ENCODE measurements at places on chromosomes 12 and 14. TPM values are rescaled to one million over a fixed set of nuclear protein-coding genes. Genes with fewer than 3 reads are reported as not detected.

Gene AP4S1
- 27.3 TPM for total RNA-seq

Gene CCDC196
- not detected for total RNA-seq

Gene ANKRD52
- total RNA-seq, result 20.9 TPM

Gene ESPL1
- total RNA-seq, result 3.0 TPM

Gene DPF3
- total RNA-seq, result 9.6 TPM

DNA sequence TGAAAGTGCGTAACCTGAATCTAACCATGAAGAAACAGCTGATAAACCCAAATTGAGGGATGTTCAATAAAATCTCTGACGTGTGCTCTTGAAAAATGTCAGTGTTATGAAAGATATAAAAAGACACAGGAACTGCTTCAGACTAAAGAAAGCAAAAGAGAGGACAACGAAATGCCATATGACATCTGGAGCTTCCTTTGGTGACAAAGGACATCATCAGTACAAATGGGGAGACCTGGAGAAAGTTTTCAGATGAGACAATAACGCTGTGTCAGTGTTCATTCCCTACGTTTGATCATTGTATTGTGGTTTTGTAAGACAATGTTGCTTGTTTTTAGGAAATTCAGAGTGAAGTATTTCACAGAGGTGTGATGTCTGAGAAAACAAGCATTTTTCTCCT is 125.9 kb upstream of the MAP1LC3B2 start:
- peaks cover 26% of the 10 kb centered on the region for H3K4me1 ChIP-seq
- no peaks in the 10 kb centered on the region for H3K36me3 ChIP-seq
- peak overlapping the region; percentile 89 for H3K27ac ChIP-seq
- H3K27me3 ChIP-seq, result no peaks in the 10 kb centered on the region

GRCh38 chr12:121943926-121944325 is 25.5 kb downstream of the CFAP251 start:
- no peaks in the 10 kb centered on the region for H3K4me1 ChIP-seq
- H3K27ac ChIP-seq, result no peak overlapping the region
- DNase-seq, result no peak
- no peaks in the 10 kb centered on the region for H3K27me3 ChIP-seq
- peaks cover 2% of the 10 kb centered on the region for H3K36me3 ChIP-seq

DNA sequence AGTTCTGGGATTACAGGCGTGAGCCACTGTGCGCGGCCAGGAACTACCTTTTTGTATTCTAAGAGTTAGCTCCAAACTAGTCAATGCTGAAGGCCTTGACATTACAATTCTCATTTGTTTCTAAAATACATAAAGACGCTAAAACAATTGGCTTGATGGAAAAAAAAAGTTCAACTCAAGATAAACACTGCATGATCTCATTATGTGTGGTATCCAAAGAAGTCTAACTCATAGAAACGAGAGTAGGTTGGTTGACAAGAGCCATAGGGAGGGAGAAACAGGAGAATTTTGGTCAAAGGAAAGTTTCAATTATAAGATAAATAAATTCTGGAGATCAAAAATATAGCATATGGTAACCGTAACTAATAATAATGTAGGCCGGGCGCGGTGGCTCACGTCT is 20.0 kb upstream of the RNF34 start:
- no peaks in the 10 kb centered on the region for H3K4me1 ChIP-seq
- no peak overlapping the region for H3K27ac ChIP-seq
- no peak for DNase-seq
- no peak overlapping the region for H3K4me3 ChIP-seq
- H3K27me3 ChIP-seq, result no peaks in the 10 kb centered on the region
- no peaks in the 10 kb centered on the region for H3K36me3 ChIP-seq

DNA sequence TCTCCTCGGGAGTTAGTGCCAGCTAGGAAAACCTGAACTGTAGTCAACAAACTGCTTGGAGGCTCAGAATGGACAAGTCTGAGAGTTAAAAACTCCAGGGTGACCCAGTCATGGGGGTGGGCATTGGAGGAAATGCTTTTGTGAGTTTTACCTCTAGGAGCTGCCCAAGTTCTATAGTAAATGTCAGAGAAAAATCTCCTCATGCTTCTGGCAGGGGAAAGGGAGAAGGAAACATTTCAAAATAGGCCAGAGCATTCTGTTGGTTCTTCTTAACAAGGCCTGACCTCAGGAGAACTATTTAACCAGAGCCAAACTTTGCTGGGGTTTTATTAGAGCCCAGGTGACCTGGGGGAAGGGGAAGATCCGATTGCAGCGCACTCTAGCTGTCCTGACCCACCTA is 12.3 kb downstream of the NINJ2 start:
- no peaks in the 10 kb centered on the region for H3K27me3 ChIP-seq
- H3K36me3 ChIP-seq, result no peaks in the 10 kb centered on the region
- DNase-seq, result no peak
- H3K4me1 ChIP-seq, result peaks cover 6% of the 10 kb centered on the region
- no peak overlapping the region for H3K4me3 ChIP-seq

DNA sequence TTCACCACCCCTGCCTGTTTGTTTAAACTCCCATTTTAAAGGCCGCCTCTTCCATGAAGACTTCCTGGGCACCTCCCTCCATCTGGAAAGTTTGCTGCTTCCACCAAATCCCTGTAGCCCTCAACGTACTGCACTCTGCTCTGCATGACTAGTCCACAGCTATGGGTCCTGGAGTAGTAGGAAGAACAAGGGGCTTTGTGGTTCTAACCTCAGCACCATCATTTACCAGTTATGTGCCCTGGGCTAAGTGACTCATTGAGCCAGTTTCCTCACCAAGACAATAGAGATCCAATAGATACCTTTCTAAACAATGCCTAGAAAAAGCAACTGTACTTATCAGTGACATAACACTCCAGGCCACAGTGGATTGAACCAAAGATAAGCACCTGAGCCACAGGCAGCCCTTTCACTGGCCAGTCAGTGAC is 8.5 kb upstream of the LTBP2 start:
- no peak overlapping the region for H3K27ac ChIP-seq
- H3K4me1 ChIP-seq, result peaks cover 4% of the 10 kb centered on the region
- H3K36me3 ChIP-seq, result no peaks in the 10 kb centered on the region

DNA sequence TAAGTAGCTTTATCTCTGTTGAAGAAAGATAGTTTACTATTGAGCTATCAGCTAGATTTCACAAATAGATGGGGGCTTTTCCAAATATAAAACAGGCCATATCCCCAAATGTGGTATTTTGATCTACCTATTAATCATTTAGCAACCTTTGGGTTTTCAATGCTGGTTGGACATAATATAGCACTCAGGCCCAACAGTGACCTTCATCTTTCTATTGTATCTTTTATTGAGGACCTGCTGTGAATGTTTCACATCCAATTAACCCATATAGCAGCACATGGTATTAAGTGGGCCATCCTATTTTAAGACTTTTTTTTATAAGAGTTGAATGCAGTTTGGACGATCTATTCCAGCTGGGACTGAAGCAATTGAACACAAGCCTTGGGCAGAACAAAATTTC is 10.0 kb upstream of the NR1H4 start:
- no peak overlapping the region for H3K27ac ChIP-seq
- H3K36me3 ChIP-seq, result no peaks in the 10 kb centered on the region
- no peak overlapping the region for H3K4me3 ChIP-seq

GRCh38 chr12:120920178-120920577 is 16.0 kb upstream of the SPPL3 start:
- H3K4me3 ChIP-seq, result no peak overlapping the region
- H3K27me3 ChIP-seq, result no peaks in the 10 kb centered on the region
- no peaks in the 10 kb centered on the region for H3K4me1 ChIP-seq
- no peak for DNase-seq
- H3K27ac ChIP-seq, result no peak overlapping the region

DNA sequence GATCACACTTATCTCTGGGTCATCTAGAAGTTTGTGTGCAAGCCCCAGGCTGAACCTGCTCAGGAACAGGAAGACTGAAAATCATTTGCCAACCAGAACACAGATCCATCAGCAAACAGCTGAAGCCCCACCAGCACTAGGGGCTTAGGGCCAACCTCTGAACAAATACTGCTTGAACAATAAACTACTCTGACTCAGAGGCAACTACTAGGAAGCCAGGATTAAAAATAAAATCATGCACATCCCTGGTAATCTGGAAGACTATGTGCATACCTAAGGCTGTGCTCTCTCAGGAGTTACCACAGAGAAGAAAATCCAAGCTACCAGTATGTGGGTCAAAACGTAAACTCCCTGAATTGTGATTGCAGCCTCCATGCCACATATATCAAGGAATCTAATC is 15.9 kb downstream of the GALNT8 start:
- H3K27ac ChIP-seq, result no peak overlapping the region
- H3K4me1 ChIP-seq, result peaks cover 6% of the 10 kb centered on the region
- H3K4me3 ChIP-seq, result no peak overlapping the region
- H3K36me3 ChIP-seq, result peaks cover 7% of the 10 kb centered on the region
- DNase-seq, result no peak

DNA sequence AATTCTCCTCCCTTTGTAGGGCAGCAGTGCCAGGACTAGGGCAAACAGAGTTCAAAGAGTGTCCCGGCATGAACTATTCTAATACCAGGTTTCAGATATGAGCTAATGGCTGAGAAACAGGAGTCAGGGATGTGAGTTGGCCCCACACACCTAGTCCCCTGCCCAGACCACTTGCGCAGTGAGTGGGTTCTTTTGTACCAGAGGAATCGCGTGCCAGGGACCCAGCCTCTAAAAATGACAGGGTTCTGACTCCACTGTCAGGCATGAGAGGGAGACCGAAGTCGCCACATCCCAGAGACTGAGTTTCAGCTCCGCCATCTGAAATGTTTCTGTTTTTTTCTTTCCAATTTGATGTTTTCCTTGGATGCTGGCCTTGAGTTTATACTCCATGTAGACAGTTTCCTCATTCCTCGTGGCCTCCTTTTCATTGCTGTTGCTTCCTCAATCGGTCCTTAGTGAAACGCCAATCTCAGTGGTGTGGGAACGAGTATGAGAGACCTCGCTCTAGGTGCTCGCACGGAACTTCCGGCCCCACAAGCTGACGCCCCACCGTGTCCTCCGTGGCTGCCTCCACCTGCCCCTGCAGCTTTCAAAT is 31.5 kb downstream of the FBXL14 start:
- H3K36me3 ChIP-seq, result peaks cover 5% of the 10 kb centered on the region
- DNase-seq, result no peak
- no peak overlapping the region for H3K4me3 ChIP-seq
- H3K27ac ChIP-seq, result no peak overlapping the region

- H3K27ac ChIP-seq, result no peak overlapping the region
- no peaks in the 10 kb centered on the region for H3K36me3 ChIP-seq
- DNase-seq, result no peak
These were observed 145.1 kb downstream of the TSPAN9 start for GRCh38 chr12:3222306-3222705.

DNA sequence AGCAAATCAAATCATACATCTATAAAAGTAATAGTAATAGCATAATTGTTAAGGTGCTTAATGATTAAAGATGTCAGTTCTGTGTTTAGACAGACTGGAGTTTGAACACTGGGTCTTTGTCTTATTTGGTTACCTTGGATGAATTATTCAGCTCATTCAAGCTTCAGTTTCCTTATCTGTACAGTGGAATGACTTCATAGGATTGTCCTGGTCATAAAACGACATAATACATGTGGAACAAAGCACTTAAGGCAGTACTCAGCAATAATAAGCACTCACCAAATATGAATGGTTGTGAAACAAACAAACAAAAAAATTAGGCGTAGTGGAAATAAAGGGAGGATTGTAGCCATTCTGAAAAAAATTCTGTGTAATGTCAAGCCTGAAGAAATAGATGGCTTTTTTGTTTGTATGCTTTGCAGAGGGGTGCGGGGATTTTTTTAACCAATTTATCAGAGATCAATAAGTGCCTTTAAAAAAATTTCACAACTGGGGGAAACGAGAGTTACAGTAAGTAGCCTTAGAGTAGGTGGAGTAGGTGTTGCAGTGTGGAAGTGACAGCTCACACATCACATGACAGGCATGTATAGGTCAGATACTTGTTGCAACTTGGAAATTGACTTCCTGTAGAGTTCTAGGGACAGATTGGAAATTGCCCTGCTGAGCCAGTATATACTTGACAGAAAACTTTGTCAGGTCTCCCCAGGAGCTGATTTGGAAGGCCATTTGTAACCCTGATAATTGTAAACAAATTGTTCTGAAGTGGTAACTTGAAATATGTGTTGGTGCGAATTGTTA is 157.7 kb downstream of the SLC15A5 start:
- H3K27me3 ChIP-seq, result no peaks in the 10 kb centered on the region
- H3K4me3 ChIP-seq, result no peak overlapping the region
- H3K4me1 ChIP-seq, result no peaks in the 10 kb centered on the region
- DNase-seq, result no peak
- no peaks in the 10 kb centered on the region for H3K36me3 ChIP-seq

Data from spinal cord (tissue), 10 donors.